T follicular helper cell (primary cell): ENCODE measurements at places on chromosomes 6 and 20.

DNA sequence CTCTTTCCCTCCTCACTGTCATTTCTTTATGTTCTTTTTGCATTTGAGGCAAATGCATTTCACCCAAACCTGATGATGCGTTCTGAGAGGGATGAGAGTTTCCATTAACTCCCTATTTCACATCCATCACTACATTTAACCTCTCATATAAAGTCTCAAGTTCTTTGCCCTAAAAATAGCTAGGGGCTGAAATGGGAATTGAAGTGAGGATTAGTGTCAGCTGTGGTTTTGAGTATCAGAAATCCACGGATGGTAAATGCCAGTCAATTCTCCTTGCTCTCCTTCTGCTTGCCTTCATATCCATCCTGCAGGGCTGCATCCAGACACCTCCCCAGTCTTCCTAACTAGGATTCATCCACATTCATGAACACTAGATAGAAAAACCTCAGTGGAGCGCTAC is 10.0 kb upstream of the DTNBP1 start:
- no peak for DNase-seq

GRCh38 chr6:107116328-107116892 is 1.1 kb upstream of the BEND3 start:
- DNase-seq, result no peak

GRCh38 chr6:143586557-143586956 is 75.0 kb upstream of the FUCA2 start:
- DNase-seq, result no peak

DNA sequence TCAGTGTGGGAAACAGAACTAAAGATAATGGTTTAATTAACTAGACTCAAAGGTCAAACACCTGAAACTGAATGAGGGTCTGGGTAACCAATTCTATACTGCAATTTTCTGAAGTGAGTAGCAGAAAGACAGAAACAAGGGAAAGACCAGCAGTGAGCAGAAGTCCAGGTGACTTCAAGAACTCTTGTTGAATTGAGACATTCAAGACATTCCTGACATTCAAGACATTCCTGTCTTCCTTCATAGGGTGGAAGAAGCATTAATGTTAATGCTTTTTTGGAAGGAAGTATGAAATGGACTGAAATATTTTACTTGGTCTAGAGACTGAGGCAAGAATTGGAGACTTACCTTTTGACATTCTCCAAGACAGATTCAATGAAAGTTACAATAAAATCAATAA is 529.9 kb upstream of the MMS22L start:
- DNase-seq, result no peak

- no peak for DNase-seq
Measured at GRCh38 chr6:37518116-37518515, 18.4 kb upstream of the CCDC167 start.

- no peak for DNase-seq
Measured at GRCh38 chr6:119800526-119800925, 451.0 kb upstream of the MAN1A1 start.

DNA sequence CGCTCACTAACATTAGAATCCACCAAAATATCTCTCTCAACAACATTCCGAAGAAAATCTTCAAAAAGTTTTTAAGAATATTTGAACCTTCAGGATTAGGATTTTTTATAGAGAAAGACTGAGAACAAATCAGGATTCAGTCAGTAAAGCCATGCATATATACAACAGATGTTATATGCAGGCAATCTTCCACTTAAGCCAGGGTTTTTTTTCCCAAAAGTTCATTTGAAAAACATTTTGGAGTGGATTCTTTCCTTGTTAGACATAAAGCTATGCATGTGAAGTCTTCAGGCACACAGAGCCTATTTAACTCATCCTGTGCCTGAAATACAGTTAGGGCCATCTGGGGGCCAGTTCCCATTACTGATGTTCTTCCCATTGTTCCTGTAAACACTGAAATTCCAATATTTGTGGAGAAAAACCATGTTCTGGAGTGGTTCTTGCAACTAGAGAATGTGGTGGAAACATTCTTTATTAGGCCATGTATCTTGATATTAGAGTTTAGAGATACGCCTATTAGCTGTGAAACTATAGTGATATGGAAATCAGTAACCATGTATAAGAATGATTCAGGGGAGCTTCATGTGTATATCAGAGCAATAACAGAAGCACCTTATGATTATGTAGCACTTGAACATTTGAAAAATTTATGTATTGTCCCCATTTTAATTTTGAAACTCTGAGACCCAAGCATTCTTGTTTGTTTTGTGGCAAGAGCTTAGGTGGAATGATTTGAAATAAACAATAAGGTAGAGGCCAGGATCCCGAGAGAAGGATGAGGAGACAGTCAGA is 61.7 kb downstream of the PLEKHG1 start:
- DNase-seq, result no peak

DNA sequence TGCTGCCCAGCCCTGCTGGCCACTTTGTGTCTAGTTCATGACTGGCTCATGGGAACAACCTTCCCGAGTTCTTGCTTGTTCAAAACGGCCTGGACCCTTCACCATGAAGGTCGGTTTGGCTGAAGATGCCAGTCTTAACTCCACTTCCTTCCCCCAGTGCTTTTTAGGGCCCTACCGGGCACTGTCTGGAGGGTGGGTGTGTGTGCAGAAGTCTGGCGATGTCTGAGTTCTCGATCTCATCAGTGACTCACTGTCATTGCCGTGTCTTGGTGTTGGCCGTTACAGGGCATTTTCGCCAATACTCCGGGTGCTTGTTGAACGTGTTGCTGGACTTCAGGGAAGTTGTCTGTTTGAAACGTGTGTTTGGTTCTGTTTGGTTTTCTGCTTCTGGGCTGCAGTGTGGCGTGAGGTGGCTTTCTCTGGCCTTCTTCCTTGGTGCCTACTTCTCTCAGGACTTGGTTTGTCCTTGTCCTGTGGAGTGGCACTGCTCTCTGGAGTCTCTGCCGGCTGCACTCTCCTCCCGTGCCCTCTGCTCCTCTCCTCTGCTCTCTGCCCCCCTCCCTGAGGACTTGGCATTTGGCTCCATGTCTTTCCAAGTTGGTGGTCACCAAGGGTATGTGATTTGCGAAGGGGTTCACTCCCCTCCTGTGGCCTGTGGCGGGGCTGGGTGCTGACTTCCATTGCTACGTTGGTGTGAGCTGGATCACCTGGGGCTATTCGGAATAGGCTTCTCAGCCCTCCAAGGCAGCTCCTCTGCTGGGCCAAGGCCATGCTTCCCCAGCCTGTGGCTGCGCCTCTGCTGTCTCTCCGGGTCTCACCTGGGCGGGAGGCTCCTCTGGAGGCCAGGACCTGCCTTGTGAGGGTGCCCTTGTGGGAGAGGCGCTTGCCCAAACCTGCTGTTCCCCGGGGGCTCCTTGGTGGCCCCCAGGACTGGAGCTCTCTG is 38.2 kb downstream of the PYGB start:
- no peak for DNase-seq

DNA sequence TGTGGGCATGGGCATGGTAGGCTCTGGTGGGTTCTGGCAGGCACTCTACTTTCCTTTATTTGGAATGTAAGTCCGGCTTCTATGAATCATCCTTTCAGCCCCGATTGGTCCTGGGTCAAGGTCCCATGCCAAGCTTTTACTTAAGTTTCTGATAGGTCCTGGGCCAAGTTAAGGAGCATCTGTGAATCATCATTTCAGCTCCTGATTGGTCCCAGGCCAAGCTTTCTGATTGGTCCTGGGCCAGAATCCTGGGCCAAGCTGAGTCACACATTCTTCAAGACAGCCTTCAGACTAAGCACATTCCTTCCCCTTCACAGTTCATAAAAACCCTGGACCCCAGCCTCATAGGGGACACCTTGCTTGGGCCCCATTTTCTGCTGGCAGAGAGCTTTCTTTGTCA is 231.0 kb upstream of the EYS start:
- DNase-seq, result no peak
